ENCODE measurements at places on chromosomes 6 and 20. TPM values are rescaled to one million over a fixed set of nuclear protein-coding genes. Genes with fewer than 3 reads are reported as not detected.

Gene LGSN
- not detected for total RNA-seq

DNA sequence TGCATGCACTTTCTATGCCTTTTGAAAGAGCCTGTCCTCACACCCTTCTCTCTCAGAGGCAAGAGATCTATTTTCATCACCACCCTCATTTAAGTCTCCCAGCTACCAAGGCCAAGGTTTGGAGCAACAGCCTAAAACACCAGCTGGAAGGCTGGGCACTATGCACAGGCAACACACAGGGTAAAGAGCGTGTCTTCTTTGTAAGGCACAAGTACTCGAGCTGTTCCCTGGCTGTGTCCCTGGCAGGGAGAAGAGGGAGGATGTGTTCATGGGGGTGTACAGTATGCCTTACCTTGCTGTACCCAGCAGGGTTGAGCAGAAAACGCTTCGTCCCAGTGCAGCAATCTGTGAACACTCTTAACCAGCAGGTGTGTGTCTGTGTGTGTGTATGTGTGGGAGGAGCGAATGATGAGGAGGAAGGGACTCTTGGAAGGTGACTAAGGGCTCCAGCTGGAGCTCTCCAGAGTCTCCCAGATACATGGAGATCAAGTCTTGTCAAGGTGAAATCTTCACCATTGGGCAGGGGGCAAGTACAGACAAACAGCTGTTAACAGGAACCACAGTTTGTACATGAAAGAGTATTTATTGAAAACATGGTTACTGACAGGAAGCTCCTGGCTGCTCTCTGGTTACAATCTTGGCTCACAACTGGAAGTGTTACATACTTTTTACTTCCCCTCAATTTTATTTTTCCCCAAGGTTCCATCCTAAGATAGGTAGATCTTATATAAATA lies 40.8 kb downstream of the ELMO2 start:
- H3K36me3 ChIP-seq, result peaks cover 55% of the 10 kb centered on the region
- H3K4me3 ChIP-seq, result no peak overlapping the region
- no peaks in the 10 kb centered on the region for H3K27me3 ChIP-seq
- H3K4me1 ChIP-seq, result peaks cover 24% of the 10 kb centered on the region
- no peak for DNase-seq
- H3K27ac ChIP-seq, result no peak overlapping the region

Gene CGA
- total RNA-seq, result not detected

Gene IFNGR1
- 73.8 TPM for total RNA-seq

Gene C6orf47
- 21.0 TPM for total RNA-seq
